DMS 273 treated with DMSO at 0.1 percent for 48 hours (cell line): ENCODE measurements at places on chromosomes 11 and 22.
A peak's percentile ranks its signal among the peaks of the same experiment; 100 is the strongest.

GRCh38 chr22:41563051-41563711 lies 2.4 kb downstream of the CSDC2 start:
- no peak for DNase-seq

- no peak for DNase-seq
Measured at GRCh38 chr11:74256378-74257133, 54.9 kb downstream of the P4HA3 start.

- DNase-seq = no peak
Measured at GRCh38 chr22:48624401-48624800, 1203.3 kb downstream of the BRD1 start.

- DNase-seq = peak; percentile 1
Measured at GRCh38 chr11:74634537-74634936, 42.2 kb downstream of the POLD3 start.

DNA sequence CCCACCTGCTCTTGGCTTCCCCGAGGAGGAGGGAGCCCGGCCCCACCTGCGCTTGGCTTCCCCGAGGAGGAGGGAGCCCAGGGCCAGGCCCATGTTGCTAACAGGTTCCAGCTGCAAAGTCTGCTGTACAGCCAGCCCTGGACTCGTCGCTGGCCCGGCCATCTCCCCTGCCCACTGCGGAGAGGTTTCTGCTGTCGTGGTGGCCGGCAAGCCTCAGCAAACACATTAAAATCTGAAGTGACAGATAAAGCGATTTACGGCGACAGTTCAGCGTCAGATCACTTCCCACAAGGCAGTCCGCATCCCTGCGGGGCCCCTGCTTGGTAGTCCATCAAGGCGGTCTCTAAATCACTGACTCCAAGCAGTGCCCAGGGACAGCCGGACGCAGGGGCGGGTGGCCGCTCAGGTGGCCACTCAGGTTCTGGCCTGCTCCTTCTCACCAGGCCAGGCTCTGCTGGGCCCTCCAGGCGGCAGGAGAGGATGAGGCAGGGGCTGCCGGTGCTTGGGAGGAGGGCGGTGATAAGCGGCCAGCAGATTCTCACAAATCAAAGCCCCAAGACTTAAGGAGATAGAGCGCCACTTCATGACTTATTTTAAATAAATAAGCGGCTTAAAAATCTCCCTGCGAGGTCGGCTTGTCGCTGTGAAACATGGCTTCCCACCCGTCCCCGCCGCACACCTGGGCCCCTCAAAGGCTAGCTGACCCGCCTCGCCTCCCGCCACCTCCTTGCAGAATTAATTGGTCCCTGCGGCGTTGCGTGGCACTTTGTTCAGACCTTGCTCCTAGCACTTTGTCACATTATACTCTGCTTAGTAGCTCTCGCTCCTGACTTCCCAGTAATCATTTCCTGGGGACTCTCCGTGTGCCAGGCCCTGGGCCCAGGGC lies 21.1 kb downstream of the MACROD1 start:
- no peak for DNase-seq

DNA sequence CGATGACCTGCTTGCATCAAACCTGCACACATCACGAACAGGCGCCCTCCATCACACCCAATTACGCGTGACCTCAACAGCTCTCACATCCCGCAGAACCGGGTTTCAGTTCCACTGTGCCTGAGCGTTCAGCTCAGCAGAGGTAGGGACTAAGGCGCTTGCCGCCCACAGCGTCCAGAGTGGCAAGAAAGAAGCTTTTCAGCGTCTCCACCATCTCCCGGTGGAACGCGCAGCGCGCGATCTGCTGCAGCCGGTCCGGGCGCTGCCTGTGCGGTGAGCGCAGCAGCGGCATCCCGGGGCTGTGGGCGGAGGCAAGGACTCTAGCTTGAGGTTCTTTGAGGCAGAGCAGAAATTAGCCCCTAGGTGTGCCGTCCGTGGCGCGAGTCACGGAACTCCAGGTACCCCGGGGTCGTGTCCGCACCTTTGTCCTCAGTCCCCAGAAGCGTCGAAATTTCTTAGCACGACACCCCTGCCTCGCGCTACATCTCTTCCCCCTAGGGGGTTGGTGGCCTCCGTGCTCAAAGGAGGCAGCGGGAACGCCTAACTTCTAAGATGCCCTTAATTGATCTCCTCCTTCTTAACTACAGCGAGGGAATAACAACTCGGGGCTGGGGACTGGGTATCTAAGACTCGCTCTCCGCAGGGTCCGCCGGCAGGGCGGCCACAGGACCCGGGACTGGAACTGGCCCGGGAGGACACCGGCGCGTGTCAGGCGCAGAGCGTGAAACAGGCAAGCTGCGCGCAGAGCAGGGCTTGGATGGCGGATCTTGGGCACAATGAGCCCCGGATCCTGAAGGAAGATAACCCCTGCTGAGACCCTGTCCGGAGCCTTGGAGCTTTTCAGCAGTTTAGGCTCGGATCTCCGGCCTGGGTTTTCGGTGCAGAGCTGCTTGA lies 1.7 kb upstream of the CALCA start:
- DNase-seq = no peak

- DNase-seq = no peak
Measured at GRCh38 chr22:27057717-27058116, 400.3 kb downstream of the MIAT start.

DNA sequence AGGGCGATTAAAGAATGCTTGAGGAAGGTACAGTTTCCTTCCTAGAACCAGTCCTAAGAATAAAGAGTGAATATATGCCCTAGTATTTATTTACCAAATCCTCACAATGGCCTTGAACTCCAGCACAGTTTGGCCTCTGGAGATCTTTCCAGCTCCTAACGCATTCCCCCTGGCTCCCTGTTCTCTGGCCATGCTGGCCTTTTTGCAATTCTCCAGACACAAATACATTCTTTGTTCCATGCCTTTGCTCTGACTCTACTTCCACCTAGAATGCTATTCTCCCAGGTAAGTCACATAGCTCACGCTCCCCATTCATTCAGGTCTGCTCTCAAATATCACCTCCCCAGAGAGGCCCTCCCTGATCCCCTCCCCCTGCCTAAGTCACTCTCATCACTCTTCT lies 3.7 kb upstream of the DGKZ start:
- DNase-seq = no peak

DNA sequence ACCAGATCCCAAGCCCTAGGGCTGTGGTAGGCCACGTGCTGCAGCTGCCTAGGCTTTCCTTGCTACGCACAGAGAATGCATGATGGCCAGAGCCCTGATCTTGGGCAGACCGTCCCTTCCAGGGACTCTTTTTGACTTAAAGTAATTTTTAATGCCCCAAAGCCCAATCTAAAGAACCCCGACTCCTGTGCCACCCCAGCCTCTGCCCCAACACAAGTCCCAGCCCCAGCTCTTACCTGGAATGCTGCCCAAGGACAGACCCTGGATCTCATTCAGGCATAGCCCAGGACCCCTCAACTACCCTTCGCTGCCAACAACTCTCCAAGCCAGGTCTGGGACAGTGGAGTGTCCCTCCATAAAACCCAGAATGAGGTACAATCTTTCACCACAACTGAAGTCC lies 211.7 kb upstream of the B3GAT1 start:
- no peak for DNase-seq

- DNase-seq = no peak
Measured at GRCh38 chr11:130003717-130004001, 1.0 kb upstream of the PRDM10 start.
